ENCODE measurements at places on chromosomes 5 and 9. TPM values are rescaled to one million over a fixed set of nuclear protein-coding genes. Genes with fewer than 3 reads are reported as not detected.

Gene GM2A
- total RNA-seq = 90.2 TPM

Gene WHRN
- total RNA-seq = 15.3 TPM

Gene SLC36A3
- total RNA-seq = not detected

DNA sequence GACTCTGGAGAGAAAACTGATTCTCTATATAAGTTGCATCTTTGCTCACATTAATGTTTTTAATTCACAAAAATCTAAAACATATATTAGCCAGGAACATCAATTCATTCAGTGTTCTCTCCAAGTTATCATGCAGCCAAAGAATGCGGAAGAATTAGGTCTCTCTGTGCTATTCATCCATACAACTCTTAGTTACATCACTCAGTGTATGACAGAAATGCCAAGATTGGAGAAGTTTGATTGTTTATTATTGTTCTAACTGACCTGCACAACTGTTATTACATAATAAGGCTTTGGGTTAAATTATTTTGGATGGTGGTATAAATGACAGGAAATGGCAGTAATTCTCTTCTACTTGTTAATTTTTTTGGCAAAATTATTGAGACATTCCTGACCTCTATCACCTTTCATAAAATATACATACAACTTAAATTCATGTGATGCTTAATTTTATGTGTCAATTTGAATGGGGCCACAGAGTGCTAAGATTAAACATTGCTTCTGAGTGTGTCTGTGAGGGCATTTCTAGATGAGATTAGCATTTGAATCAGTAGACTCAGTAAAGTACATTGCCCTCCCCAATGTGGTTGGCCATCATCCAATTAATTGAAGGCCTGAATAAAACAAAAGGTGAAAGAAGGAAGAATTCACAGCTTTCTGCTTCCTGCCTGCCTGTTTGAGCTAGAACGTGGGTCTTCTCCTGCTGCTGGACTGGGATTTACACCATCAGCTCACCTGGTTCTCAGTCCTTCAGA lies 70.2 kb downstream of the NR2F1-AS1 start:
- no peak for DNase-seq

DNA sequence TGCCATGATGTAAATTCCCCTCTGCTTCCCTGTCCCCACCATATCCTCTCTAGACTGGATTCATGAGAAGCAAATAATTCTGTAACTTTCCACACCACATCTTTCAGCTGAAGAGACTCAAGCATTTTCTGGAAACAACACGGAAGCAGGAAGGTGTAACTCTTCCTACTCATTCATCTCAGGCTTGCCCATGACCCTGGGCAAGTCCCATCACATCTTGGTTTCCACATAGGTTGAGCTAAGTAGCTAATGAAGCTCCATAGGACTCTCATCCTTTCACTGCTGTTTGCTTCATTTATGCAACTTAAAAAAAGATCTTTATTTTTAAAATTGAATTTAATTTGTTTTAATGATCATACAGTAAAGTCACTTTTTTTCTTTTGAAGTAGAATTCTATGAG lies 32.7 kb upstream of the STARD4 start:
- no peak for DNase-seq

DNA sequence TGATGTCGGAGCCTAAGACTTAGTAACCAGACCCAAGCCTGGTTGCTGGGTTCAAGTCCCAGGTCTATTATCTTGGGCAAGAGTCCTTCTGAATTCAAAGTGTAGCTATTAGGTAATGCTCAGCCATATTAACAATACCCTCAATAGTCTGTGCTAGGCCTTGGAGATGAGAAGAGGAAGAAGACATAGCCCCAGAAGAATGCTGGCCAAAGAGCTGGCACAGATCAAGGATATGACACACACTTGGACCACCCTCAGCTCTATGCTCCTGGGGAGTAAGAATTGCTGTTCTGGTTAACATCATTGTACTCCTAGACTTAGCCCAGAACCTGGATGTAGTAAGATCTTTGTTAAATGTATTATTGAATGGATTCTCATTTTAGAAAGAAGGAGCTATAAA lies 426.7 kb downstream of the CDK5RAP2 start:
- DNase-seq = no peak
